SIG-M5 (cell line): ENCODE measurements at places on chromosomes 5 and 9.

GRCh38 chr9:93093877-93094657 lies 1.9 kb upstream of the CARD19 start:
- DNase-seq, result no peak

GRCh38 chr5:15290953-15291352 lies 209.0 kb upstream of the FBXL7 start:
- no peak for DNase-seq

DNA sequence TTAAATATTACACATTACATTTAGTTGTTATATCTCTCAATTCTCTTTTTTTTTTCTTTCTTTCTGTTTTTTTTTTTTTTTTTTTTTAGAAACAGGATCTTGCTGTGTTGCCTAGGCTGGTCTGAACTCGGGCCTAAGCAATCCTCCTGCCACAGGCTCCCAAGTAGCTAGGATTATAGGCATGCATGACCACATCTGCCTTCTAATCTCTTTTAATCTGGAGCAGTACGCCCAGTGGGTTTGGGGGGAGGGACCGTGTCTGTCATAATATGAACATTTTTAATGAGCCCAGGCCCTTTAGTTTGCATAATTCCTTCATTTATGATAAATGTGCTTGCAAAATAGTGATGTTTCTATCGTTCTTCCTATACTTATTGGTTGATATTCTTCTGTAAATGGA lies 10.3 kb downstream of the RHOBTB3 start:
- no peak for DNase-seq

DNA sequence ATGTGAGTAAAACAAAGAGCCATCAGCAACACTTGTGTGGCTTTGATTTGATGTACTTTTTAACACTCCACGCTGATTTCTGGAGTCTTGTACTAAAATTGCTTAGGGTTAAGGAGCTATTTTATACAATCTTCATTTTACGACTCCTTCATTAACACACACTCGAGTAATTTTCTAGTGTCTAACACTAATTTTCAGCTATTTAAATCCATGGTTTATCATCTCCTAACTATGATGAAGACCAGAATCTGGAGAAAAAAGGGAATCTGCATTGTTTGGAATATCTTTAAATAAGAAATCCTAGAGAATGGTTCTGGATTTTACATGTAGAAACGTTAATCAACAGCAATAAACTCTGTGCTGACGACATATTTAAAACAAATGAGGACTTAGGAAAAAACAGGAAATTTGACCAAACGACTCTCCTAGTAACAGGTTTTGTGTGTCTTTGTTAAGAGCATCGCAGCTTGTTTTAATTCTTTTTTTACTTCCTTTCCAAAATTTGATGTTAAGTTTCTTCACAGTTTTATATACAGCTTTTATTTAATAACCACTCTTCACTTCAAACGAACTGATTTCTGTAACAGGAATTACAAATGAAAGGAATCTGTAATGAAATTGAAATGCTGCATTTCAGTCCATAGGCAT lies 138.5 kb downstream of the AOPEP start:
- no peak for DNase-seq

DNA sequence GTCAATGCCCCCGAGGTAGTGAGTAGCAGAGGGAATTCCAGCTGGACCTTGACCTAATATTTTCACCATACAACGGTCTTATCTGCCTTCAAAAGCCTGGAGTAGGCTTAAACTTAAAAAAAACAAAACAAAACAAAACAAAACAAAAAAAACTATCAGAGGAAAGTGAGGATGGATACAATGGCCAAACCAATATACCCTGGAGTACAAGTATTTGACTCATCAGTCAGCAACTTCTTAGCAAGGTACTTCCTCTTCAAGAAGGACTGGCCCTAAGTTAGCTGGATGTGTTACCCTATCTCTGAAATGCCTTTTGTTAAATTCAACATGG lies 160.6 kb upstream of the GNA14 start:
- no peak for DNase-seq

GRCh38 chr9:91725651-91726050 lies 224.4 kb downstream of the ROR2 start:
- DNase-seq, result no peak

DNA sequence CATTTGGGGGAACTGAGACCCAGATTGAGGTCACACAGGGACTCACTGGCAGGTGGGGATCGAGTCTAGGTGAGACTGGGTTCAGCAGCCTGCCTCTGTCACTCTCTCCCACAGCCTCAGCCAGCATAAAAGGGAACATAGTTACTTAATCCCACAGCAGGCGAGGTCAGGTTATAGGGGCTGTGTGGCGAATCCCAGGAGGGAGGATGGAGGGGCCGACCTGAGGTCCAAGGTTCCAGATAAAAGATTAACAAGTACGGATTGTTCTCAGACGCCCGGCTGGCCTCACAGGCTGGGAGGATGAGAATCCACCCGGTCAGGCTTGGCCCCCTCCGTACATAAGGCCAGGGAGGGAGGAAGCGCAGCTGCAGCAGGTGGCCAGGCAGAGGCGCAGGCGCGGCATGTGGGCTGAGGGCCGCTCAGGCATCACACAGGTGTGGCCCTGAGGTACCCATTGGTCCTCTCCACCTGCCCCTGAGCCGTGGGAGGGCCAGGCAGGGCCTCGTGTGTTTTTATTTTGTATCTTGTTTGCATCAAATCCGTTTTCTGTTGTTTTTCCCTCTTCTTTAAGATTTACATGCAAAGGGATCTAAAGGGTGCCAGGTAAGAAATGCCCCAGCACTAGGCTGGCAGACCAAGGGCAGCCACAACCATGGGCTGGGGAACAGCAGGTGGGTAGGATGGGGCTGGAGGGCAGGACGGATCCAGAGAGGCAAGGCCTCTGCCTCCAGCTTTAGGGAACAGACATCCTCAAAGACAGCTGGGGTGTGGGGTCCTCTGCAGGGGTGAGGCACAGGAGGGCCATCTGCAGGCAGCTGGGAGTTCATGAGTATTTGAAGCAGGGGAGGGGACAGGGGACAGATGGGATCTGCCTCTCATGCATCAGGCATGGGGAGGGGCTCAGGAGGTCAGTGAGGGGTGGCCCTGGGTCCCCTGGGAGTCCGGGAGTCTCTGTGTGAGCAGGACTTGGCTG lies 3.6 kb downstream of the SUSD3 start:
- no peak for DNase-seq

GRCh38 chr5:169909945-169910344 lies 70.3 kb downstream of the INSYN2B start:
- no peak for DNase-seq

DNA sequence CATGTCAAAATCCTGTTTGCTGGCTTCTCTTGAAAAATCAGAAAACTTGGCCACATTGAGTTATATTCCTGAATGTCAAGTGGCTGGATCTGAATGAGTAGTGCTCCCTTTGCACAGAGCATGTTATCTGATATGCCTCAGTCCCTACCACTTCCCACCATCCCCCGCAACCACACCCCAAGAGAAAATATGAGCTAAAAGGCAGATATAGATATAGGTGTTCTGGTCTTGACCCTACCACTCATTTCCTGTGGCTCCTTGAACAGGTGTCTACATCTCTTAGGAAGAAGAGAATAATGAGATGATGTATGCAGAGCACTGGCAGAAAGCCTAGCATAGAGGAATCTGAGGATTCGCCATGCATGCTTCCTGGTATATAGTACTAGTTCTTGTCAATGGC lies 6.6 kb upstream of the CYSTM1 start:
- no peak for DNase-seq

GRCh38 chr5:66498791-66499207 lies 97.4 kb upstream of the MAST4 start:
- DNase-seq, result no peak

DNA sequence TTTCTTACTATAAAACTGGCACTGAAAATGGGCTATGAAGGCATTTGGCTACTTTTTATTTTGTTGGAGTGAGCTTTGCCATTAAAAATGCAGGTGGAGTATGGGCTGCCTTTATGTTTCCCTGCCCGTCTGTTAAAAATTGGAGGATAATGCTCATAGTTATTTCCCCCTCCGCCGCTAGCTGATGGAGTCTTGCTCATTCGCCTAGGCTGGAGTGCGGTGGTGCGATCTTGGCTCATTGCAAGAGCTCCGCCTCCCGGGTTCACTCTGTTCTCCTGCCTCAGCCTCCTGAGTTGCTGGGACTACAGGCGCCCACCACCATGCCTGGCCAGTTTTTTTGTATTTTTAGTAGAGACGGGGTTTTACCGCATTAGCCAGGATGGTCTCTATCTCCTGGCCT lies 8.6 kb downstream of the G3BP1 start:
- no peak for DNase-seq

DNA sequence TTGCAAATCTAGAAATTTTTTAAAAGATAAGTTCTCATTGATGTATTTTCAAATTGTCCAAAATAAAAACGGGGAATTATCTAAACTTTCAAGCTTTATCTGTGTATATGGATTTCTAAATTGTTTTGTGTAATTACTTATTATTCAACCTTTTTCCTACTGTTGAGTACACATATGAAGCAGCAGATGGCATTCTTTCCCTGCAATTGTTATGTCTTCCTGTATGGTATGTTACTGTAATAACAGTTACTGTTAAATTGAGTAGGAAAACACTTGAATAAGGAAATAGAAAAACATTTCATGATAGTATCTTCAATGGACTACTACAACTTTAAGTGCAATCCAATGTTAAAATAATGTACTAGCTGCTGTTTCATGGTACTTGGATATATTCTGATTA lies 124.8 kb downstream of the RANBP17 start:
- no peak for DNase-seq

DNA sequence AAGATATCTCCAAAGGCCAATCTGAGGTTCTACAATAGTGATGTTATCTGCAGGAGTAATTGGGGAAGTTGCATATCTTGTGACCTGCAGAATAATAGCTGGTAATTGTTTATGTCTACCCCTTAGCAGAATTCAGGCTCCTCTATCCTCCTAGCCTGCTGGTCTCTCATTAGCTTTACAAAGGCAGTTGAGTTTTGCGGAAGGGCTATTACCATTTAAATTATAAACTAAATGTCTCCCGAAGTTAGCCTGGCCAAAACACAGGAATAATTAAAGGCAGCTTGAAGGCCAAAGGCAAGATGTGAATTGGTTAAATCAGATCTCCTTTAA lies 168.7 kb downstream of the TTC39B start:
- DNase-seq, result no peak

DNA sequence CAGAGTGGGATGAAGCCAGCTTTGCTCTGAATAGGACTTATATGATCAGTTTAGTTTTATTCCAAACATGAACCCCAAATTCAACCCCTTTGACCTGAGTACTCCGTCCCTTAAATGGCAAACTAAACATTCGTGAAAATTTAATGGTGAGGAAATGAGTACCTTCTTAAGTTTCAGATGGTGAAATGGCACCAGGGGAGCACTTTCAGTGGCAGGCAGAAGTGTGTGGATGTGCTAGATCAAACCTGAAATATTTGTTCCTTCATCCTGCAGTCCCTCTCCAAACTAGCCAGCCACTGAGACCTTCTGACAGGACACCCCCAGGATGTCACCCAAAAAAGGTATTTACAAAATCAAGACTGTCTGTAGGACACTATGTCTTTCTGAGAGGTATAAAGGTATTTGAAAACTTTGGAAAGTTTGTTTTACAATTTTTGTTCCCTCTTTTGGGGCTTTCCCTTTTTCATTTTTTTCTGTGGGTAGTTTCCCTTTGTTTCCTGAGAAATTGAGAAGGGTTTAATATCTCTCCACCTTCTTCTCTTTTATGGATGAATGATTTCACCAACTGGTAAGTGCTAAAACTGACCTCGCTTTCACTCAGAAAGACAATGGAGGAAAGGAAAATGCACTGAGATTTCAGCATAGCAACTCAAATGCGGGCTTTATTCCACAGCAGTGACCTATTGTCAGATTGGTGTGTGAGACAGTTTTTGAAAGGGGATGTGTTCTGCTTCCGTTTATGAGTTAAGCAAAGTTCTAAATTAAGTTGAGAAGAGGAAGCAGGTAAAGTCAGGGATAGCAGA lies 127.1 kb downstream of the TMC1 start:
- DNase-seq, result no peak

DNA sequence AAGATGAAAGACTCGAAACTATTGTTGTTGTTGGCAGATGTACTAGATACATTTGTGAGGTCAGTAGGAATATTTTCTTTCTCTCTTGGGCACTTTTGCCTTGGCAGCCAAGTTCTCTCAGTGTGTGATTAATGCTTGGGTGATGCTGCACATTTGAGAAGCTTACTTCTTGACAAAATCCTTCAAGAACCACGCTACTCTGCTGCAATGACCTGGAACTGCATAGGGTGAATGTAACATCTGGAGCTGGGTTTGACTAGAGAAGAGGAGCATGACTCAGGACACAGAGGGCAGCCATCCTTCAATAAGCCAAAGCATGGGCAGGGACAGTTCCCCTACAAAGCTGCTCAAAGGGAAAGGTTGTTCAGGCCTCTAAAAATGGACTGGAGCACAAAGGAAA lies 75.5 kb upstream of the PUM3 start:
- DNase-seq, result no peak
